ENCODE measurements at places on chromosomes 7 and 10.

DNA sequence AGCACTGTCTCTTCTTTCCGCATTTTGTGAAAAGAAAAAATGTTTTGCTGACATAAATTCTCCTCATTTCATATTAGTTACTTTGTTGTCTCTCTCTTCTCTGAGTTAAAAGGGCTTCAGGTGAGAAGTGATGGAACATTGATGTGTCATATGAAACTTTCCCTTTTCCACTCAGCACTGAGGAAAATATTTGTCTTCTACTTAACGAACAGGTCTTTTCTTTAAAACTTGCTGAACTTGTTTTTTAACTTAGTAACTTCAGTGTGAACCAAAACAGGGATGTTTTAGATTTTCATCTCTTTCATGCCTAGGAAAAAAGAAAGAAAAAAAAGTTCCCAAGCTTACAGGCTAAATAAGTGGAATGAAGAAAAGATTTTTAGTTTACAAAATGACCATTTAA lies 19.0 kb upstream of the TSPAN12 start:
- no peak for DNase-seq

GRCh38 chr10:32318476-32318896 lies 28.5 kb downstream of the EPC1 start:
- DNase-seq: no peak

DNA sequence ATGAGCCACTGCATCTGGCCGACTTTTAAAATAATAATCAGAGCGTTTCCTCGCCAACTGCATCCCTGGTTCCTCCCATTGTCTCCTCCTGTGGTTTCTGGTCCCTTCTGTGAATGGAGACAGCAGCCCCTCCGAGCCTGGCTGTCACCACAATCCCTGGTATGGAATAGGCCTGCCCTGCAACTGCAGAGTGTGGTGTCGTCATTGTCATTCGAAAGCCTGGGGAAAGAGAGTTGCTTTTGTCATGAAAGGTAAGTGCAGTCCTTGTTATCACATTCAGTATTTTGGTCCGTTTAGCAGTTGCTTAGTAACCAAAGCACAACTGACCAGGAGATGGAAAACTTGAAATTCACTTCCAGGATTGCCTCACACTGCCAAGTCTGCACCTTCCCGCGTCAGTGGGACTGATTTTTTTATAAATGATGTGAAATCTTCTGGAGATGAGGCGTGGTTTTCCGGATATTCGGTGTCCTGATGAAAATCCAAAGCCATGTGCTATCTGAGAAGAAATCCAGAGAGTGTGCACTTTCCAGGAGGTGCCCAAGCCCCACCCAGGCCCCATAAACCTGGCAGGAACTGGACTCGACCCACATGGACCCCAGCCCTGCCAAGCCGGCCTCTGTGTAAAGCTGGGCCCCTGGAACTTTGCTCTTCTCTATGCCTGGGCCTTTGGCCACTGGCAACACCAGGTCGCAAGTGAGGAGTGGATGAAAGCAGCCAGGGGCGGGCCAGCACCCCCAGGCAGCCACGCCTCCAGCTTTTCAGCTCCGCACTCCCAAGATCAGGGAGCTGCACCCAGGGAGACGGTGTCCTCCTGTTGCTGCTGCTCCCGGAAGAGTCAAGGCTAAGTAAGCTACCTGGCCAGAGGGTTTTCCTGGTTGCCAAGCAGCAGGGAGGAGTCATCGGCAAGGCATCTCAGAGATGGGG lies 133.7 kb upstream of the SH2B2 start:
- DNase-seq: no peak

- no peak for DNase-seq
These were observed 125.9 kb downstream of the EMX2 start for GRCh38 chr10:117668327-117669008.

GRCh38 chr10:83724471-83725241 lies 414.7 kb upstream of the GHITM start:
- DNase-seq: no peak

- no peak for DNase-seq
These were observed 148.6 kb downstream of the DNAJB6 start for GRCh38 chr7:157485361-157485831.

- no peak for DNase-seq
These were observed 13.4 kb downstream of the PRKAG2 start for GRCh38 chr7:151863386-151864079.

DNA sequence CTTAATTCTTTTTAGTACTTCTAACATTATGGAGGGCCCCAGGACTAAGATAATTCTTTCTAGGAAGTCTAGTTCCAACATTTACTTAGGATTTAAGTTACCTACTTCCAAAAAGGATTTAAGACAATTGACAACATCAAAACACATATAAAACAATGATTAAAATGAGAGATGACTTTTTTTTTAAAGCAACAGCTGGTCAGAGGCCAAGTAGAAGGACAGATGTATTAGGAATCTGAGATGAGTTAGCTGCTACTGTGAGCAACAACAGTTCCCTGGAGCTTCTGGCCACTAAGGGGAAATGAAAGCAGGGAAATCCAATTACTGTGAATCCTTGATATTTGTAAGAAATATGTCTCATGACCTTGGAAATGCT lies 222.3 kb downstream of the PHTF2 start:
- no peak for DNase-seq

GRCh38 chr7:111089822-111090426 lies 1.0 kb upstream of the LRRN3 start:
- no peak for DNase-seq

DNA sequence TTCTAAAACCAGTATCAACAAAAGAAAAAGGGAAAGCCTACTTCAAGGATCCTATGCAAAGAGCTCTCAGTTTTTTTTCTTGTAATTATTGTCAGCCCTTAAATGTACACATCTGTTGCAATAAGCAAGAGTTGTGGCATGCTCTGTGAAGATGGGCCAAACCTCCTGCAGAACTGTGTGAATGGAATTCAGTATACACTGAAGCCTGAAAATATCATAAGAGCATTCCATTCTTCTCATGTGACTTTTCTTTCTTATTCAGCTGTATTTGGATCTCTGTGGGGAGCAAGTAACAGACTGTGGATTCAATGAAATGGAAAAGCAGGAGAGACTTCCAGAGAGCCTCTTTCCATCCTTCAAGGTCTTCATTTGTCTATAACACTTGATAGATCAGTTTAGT lies 130.7 kb downstream of the SAMD9 start:
- no peak for DNase-seq

DNA sequence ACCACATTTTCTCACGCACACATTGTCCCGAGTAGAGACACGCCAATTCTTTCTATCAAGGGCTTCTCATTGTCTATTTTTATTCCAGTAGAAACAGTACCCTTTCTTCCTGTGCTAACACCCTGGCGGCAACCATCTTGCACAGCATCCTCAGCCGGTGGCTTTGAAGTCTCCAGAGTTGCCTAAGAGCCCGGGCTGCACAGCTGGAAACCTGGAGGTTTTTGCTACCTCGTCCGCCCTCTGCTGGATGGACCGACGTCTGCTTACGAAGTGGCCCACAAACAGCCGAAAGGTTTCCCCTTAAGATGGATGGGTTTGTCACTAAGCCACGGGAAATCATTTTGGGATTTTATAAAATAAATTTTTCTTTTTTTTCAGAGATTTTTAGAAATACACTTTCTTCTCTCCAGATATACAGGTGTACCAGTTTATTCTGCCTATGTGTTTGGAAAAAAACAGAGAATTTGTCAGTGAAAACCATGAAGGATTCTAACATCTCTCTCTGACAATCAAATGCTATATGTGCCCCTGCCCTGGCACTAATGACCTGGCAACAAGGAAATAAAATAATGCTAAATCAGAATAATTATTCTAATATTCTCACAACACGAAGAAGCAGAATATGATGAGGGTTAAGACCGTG lies 81.8 kb upstream of the FAM204A start:
- DNase-seq: peak; percentile 25

- no peak for DNase-seq
These were observed 3.9 kb downstream of the DOCK1 start for GRCh38 chr10:126909147-126909546.

DNA sequence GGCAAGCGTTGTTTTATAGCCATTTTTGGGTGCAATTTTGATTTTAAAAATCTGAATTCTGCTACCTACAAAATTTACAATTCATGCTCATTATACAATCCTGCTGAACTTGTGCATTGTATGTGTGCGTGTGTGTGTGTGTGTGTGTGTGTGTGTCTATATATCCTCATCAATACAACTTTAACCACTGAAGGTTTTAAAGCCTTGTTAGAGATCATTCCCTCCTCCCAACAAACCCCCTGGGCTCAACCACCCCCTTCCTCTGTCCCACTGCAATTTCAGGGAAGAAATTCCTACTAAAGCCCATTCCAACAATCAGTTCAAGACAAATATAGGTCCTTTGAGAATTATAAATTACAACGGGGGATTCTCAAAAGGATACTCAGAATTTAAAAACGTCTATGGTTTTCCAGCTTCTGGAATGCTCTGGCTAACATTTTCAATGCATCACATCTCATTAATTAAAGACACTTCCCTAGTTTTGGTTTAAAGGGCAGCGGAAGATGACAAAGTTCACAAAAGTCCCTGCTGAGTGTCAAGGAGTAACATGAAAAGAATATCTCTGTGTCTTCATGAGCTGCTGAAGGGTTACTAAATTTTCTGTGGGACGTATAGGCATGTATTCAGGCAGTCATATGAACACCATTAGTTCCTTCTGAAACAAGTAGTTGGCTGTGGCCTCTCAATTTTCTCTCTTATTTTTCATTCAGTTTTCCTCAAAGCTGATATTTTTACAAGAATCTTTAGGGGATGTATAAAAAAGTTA lies 889 bp upstream of the SEMA3A start:
- DNase-seq: no peak

DNA sequence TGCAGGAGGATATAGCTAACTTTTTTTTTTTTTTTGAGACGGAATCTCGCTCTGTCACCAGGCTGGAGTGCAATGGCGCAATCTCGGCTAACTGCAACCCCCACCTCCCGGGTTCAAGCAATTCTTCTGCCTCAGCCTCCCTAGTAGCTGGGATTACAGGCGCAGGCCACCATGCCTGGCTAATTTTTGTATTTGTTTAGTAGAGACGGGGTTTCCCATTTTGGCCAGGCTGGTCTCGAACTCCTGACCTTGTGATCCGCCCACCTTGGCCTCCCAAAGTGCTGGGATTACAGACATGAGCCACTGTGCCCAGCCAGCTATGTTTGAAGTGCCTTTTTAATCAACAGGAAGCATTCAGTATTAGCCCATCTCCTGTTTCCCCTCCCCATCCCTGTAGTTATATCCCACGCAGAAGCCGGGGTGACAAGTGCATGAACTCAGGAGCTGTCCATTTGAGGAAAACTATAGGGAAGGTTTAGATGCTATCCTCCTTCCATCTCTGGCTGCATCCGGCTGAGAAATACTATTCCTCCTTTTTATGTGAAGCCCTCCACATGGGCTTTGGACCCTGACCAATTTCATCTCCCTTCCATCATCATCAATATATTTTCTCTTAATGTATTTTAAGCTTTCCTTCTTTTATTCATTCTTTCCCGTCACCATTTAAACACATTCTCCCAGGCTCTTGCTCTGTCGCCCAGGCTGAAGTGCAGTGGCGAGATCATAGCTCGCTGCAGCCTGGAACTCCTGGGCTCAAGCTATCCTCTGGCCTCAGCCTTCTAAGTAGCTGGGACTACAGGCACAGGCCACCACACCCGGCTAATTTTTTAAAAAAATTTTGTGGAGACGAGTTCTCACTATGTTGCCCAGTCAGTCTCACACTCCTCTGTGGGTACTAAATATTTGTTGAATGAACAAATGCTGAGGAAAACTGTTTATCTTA lies 1.3 kb upstream of the POT1 start:
- DNase-seq: no peak

DNA sequence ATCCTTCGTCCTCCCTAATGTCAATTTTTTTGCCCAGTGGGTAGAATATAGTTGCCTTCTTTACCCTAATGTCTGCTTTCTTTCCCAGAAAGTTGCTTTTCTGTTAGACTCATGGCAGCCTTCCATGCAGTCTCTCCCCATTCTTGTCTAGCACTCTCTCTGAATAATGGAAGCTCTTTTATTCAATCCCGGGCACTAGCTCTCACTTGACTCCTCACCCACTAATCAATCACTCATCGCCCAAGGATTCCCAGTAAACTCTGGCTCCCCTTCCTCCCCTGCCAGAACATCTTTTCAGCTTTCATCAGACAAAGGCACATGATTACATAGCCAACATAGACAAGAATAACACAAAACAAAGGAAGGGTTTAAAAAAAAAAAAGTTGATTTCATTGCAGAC lies 100.2 kb upstream of the RELN start:
- DNase-seq: no peak

GRCh38 chr10:49656845-49657493 lies 22.5 kb upstream of the C10orf53 start:
- no peak for DNase-seq

GRCh38 chr7:79455173-79455790 lies 1.8 kb upstream of the MAGI2 start:
- DNase-seq: no peak

DNA sequence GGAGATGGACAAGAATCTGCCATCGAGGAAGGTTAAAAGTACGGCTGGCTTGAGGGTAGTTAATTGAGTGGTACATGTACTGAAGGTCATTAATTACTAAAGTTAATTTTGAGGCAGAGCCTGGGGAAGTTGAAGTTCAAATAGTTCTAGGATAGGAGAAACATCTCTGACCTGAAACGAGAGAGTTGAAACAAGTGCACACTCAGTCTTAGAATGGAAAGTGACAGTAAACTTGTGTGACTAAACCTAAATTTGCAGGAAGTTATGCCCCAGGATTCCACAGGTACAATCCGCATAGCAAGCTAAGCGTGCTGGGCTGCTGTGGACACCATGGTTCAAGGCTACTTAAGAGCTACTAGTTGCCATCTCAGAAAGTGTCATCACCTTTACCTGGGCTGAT lies 209.9 kb downstream of the CHCHD3 start:
- no peak for DNase-seq

GRCh38 chr7:50589364-50589763 lies 24.2 kb upstream of the DDC start:
- DNase-seq: no peak

DNA sequence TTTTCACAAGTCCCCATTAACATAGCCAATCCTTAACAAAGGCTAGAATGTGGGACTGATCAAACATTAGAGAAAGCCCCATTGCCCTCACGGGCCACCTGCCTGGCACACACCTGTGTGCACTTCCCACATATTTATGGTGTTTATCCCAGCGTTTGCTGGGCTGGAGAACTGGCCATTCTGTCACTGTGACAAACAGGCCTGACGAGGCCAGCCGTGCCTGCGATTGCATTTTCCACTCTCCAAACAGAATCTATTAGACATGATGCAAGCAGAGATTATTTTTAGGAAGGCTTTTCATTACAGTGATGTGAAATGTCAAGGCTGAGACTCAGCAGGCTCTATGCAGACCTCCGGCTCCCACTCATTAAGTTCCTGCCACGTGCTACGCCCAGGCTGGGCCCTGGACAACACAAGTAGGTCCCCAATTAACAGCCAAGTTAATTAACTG lies 20.4 kb downstream of the PTPRN2 start:
- no peak for DNase-seq

- DNase-seq: no peak
These were observed 134.1 kb upstream of the GDF10 start for GRCh38 chr10:47165711-47166404.

GRCh38 chr10:96457341-96457740 lies 56.4 kb downstream of the TLL2 start:
- no peak for DNase-seq

GRCh38 chr7:97630116-97630515 lies 101.8 kb upstream of the TAC1 start:
- no peak for DNase-seq

Measured in thoracic aorta (tissue), 2 donors.